ENCODE measurements at places on chromosomes 3 and 15.
A peak's percentile ranks its signal among the peaks of the same experiment; 100 is the strongest.

DNA sequence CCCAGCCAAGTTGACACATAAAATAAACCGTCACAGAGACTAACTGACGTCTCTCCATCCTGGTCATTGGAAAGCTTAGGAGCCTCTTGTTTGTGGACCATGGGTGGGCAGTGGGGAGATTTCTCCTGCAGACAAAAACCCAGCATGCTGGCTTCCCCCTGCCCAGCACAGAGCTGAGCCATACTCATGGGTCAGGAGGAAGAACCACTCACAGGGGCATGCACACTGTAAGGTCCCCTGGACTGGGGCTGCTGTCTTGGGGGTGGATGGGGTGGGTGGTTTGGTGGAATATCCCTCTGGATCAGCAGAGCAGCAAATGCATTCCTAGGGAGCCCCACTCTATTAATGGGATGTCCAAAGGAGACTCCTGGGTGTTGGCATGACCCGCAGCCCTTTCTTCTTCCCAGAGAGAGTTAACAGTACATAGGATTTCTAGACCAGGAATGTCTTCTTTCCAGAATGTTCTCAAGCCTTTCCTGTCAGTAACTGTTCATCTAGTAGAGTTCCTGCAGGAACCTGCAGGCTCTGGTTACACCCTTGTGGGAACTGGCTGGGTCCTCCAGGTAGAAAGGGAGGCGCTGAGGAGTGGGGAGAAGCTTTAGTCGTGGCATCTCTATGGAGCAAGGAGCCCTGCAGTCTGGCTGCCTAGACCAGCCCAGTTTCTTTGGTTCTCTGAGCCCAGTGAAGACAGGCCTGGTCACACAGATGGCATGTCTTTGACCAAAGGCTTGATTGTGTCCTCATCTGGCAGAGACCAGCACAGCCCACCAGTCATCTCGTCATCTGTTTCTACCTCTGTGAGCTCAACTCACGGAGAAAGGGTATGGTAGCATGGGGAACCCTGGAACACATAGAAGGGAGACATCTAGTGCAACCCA lies 73.4 kb upstream of the PRR23C start:
- DNase-seq = no peak

- DNase-seq = peak; percentile 95
Measured at GRCh38 chr3:133475245-133476010, 75.6 kb downstream of the BFSP2 start.

GRCh38 chr3:117366574-117366973 lies 657.0 kb downstream of the TUSC7 start:
- DNase-seq = no peak

DNA sequence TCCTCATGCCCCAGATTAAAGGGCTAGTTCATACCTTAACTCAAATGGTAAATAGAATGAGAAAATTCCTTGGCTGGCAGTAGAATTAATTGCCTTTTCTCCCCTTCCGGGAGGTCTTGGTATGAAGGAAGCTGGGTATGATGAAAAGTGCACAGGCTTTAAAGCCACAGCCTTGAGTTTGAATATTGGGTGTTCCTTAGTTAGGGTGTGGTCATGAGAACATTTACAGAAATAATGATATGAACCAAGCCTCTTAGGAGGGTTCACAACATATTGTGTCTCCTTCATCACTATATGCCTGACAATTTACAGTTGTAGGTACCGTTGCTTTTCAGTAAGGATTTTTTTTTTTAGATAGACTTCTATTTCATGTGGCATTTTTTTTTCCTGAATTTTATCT lies 48.1 kb downstream of the PYDC2 start:
- no peak for DNase-seq

- no peak for DNase-seq
Measured at GRCh38 chr15:78752492-78753358, 58.5 kb downstream of the ADAMTS7 start.

GRCh38 chr3:3085782-3086181 lies 24.4 kb downstream of the IL5RA start:
- DNase-seq = no peak

DNA sequence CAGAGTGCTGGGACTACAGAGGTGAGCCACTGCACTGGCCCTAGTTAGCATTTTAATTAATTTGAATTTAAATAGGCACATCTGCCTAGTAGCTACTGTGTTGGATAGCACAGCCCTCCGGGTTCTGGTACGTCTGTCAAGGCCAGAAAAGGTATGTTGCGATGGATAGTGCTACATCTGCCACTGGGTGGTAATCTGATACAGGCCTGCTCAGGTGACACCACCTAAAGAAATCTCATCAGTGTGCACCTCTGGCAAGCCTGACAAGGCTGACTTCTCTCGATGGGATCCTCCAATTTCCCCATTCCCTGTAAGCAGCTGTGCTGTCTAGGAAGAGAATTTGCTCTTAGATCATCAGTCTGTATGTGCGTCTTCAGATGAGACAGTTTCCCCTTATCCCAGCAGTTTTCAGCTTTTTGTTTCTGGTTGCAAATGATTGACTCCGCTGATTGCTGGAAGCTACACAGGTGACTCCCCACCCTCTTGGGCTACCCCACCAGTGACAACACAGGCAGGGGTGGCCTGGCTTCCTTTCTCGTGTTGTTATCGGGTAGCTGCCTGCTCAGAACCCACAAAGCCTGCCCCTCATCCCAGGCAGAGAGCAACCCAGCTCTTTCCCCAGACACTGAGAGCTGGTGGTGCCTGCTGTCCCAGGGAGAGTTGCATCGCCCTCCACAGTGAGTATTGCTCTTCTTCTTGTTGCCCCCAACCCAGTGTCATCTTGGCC lies at the start of gene CCR9:
TSS of gene CCR9 (plus strand) at position 565 of the 727 bp plus-strand sequence. CDS start 8,391 bp downstream, outside the sequence.
- DNase-seq = no peak

DNA sequence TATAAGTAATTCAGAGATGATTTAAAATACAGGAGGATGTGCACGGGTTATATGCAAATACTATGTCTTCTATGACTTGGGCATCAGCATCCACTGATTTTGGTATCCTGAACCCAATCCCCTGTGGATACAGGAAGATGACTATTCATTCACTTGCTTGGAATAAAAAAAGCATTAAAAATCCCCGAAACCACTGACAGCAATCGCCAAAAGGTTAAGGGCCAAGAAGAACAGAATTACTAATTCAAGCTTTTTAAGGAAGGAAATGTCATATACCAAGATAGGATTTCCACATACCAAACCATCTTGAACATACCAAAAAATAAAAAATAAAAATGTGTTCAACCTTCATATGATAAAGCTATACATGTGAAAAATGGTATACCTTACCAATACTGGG lies 93.7 kb downstream of the DLG1 start:
- DNase-seq = no peak

GRCh38 chr3:18500322-18500721 lies 75.2 kb upstream of the SATB1 start:
- DNase-seq = no peak

DNA sequence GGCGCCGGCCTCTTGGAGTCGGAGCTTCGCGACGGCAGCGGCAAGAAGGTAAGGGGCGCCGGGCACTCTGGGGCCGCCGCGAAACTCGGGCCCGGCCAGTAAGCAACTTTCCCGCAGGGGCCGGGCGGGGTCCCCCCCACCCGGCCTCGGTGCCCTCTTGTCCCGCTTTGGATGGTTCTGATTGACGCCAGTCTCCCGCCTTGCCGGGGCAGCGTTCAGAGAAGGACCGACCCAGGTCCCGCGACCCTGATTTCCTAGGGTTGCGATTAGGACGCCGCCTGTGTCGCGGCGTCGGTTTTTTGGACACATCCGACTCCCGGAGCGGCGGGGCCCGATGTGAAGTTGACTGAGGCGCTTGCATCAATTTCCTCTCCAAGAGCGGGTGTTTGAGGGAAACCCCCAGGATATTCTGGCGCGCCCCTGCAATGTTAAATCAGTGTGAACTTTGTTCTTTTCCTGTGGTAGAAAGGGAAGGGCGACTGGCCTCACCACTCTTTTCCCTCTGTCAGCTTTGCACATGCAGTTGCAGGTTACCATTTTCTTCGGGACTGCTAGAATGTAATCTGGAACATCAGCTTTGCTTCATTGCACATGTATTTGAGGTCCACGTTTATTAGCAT lies 755 bp downstream of the PDE8A start:
- no peak for DNase-seq

DNA sequence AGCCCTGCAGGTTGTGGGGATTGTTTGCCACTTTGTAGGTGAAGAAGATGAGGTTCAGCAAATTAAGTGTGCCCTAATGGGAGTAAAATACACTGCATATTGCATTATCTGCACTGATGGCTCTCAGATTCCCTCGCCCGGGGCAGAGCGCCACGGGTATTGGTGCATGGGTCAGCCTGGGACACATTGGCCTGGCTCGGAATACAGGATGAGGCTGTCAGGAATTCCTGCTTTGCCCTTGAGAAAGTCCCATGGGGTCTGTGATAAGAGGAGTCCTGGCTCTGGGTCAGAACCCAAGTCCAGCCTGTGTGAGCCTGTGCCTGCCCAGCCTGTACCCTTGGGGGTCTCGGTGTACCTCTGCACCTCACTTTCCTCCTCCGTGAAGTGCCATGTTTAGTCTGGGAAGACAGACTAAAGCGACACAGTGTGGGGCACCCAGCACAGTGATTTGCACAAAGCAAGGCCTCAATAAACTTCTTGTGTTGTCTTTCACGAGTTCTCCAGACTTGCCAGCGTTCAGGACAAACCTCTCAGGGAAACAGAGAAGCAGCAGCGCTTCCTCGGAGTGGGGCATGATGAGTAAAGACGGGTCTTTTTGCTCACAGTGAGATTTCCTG lies 107.6 kb downstream of the LRRK1 start:
- DNase-seq = no peak

DNA sequence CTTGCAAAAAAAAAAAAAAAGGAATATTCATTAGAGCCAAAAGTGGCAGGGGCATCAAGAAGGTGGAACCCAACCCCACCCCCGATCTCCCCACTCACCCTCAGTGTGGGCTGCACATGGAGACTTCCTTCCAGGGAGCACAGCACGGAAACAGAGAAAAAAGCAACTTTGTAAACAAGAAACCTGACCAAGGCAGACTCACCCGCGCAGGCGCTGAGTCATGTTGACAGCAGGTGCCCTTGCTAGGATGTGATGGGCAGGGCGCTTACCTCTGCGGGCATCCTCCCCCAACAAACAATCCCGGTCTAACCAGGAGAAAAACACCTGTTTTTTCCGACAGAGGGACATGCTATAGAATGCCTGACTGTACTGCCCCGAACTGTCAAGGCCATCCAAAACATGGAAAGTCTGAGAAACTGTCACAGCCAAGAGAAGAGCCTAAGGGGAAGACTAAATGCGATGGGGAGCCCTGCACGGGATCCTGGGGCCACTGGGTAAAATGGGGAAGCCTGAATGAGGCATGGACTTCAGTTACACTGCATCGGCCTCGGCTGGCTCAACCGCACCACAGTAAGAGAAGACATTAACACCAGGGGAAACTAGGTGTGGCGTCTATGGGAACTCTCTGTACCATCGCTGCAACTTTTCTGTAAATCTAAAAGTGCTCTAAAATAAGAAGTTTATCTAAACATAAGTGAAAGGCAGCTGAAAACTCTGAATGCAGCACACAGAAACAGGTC lies 66.7 kb upstream of the GATA2 start:
- no peak for DNase-seq

DNA sequence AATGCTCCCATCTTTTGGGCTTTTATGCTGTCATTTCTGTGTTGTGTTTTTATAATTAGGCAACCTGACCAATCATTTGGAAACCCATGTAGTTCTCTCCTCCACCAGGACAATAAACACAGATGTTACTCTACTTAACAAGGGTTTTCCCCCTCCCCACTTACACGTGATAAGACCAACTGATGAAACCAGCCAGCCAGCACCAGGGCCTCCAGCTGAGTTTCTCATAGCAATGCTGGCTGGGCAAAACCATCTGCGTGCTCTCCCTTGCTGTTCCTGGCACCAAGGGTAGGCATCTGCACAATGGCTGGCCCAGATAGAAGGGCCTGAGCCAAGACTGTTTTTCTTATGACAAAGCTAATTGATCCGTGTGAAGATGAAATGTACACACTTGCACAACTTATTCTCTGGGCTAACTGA lies 310.4 kb downstream of the PLCL2 start:
- no peak for DNase-seq

DNA sequence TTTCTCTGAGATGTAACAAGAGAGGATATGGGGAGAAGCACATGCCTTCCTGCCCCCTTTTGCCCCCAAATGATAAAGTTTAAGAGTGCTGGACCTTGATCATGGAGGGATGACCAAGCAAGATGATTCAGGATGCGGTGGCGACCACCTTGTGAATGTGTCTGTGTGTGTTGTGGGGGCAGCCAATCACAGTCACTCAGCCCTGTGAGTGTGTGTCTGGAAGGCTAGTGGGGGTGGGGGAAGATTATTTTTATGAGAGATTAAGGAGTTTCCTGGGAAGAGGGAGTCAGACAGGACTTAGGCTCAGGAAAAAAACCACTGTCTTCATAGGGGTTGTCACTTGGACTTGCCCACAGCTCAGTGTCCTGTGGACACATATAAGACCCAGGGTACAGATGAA lies 57.8 kb upstream of the KY start:
- no peak for DNase-seq

Measured in NCI-H1436 (cell line).